ENCODE measurements at places on chromosomes 12 and 14. TPM values are rescaled to one million over a fixed set of nuclear protein-coding genes. Genes with fewer than 3 reads are reported as not detected.

GRCh38 chr12:88558340-88558867 lies 21.9 kb downstream of the KITLG start:
- H3K27ac ChIP-seq: peak overlapping the region; percentile 28
- H3K27me3 ChIP-seq: no peaks in the 10 kb centered on the region
- no peaks in the 10 kb centered on the region for H3K4me1 ChIP-seq
- DNase-seq: no peak
- no peak overlapping the region for H3K4me3 ChIP-seq

- no peak for DNase-seq
- H3K36me3 ChIP-seq: no peaks in the 10 kb centered on the region
- H3K4me1 ChIP-seq: no peaks in the 10 kb centered on the region
- no peaks in the 10 kb centered on the region for H3K27me3 ChIP-seq
- H3K4me3 ChIP-seq: no peak overlapping the region
Observed at GRCh38 chr14:33475623-33476022, 475.3 kb downstream of the EGLN3 start.

GRCh38 chr14:81161088-81161487 lies 59.7 kb downstream of the GTF2A1 start:
- H3K4me1 ChIP-seq: no peaks in the 10 kb centered on the region
- no peaks in the 10 kb centered on the region for H3K27me3 ChIP-seq
- no peaks in the 10 kb centered on the region for H3K36me3 ChIP-seq
- no peak overlapping the region for H3K4me3 ChIP-seq
- no peak for DNase-seq

- no peaks in the 10 kb centered on the region for H3K27me3 ChIP-seq
- DNase-seq: no peak
- H3K27ac ChIP-seq: no peak overlapping the region
- H3K4me3 ChIP-seq: no peak overlapping the region
- no peaks in the 10 kb centered on the region for H3K4me1 ChIP-seq
Observed at GRCh38 chr14:101001311-101002069, 98.0 kb upstream of the RTL1 start.

DNA sequence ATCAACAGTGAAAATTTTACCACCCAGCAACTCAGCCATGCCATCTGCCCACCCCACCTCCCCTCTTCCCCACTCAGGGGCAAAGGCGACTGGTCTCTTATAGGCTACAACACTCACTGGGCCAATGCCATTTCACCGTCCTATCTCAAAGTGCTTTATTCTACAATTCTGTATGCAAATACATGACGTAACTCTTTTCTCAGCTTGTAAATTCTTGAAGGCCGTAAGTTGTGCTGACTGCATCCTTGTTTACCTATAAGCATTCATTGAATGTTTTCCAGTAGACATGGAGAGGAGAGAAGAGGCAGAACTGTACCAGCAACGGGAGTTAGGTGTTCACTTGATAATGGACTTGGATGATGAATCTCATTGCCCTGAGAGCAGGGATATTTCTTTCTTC lies 15.6 kb downstream of the BCL2L14 start:
- DNase-seq: no peak
- no peaks in the 10 kb centered on the region for H3K36me3 ChIP-seq
- no peaks in the 10 kb centered on the region for H3K4me1 ChIP-seq
- no peak overlapping the region for H3K4me3 ChIP-seq
- H3K27me3 ChIP-seq: no peaks in the 10 kb centered on the region
- H3K27ac ChIP-seq: no peak overlapping the region

GRCh38 chr12:96359328-96359727 lies 40.9 kb downstream of the CDK17 start:
- H3K36me3 ChIP-seq: no peaks in the 10 kb centered on the region
- no peak overlapping the region for H3K4me3 ChIP-seq
- no peaks in the 10 kb centered on the region for H3K27me3 ChIP-seq
- no peak for DNase-seq
- no peak overlapping the region for H3K27ac ChIP-seq

DNA sequence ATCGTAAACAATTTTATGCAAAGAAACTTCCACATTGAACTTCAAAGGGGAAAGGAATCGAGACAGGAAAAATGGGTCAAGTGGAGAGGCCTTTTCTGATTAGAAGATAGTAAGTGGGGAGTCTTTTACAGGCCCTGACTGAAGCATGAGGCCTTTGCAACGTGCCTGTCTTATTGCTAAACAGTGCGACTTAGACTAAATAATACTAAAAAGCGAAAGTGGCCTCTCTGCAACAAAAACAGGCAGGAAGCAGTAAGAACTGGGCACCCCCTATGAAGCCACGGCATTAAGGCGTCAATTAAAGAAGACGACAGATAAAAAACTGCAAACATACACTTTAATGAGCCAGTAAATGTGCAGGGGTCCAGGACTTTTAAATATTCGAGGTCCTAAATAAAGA lies 283.4 kb upstream of the GRIP1 start:
- no peak overlapping the region for H3K4me3 ChIP-seq
- DNase-seq: no peak
- no peaks in the 10 kb centered on the region for H3K27me3 ChIP-seq
- H3K27ac ChIP-seq: no peak overlapping the region

DNA sequence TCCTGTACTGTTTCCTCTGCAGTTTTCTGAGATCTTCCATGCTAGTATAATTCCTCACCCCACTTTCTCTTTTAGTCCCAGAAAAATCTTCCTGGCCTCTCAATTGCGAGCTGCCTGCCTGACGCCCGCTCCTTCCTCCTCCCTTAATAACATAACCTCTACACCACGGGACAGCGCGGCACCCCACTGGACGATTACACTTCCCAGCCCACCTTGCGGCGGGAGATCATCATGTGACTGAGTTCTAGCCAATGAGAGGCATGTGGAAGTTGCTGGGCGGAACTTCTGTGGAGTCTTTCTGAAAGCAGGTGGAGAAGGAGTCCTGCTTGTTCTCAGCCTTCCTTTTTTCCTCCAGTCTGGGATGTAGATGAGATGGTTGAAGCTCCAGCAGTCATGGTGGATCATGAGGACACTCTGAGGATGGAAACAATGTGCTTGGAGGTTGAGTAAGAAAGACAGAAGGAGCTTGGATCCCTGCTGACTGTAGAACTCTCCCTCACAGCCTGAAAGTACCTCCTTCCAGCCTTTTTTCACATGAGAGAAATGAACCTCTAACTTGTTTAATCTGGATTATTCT lies 133.6 kb upstream of the VRK1 start:
- H3K27ac ChIP-seq: no peak overlapping the region
- no peak overlapping the region for H3K4me3 ChIP-seq
- no peaks in the 10 kb centered on the region for H3K4me1 ChIP-seq

INSM2 gene
- not detected for total RNA-seq

LRTM2 gene
- not detected for total RNA-seq

POLR3B gene
- total RNA-seq: 9.1 TPM

COPZ1 gene
- 141 TPM for total RNA-seq

All from uterus (tissue), 4 donors.